ENCODE measurements at places on chromosomes 7 and 10.

GRCh38 chr10:69757553-69758309 is 44.0 kb upstream of the COL13A1 start:
- no peak for DNase-seq

- DNase-seq, result no peak
Measured at GRCh38 chr10:88911851-88912250, 31.8 kb downstream of the STAMBPL1 start.

DNA sequence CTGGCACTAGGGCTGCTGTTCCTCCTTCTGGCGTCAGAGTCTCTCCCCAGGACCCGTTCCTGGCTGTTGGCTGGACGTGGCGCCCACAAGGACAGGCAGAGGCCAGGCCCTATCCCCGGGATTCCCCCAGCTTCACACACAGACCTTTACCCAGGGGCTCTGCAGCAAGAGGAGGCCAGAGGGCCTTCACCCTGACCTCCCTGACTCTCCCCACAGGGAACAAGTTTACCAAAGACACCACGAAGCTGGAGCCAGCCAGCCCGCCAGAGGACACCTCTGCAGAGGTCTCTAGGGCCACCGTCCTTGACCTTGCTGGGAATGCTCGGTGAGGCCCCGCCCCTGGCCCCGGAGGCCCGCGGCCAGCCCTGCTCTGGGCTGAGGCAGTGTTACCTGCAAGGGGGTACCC is 82.2 kb downstream of the GTF2IRD1 start:
- DNase-seq, result no peak

GRCh38 chr7:65233409-65234034 is 140.1 kb upstream of the ZNF92 start:
- no peak for DNase-seq

GRCh38 chr7:29123626-29124190 is 22.6 kb downstream of the CPVL start:
- DNase-seq, result no peak

- DNase-seq, result no peak
Measured at GRCh38 chr7:134907000-134907399, 79.3 kb upstream of the AGBL3 start.

DNA sequence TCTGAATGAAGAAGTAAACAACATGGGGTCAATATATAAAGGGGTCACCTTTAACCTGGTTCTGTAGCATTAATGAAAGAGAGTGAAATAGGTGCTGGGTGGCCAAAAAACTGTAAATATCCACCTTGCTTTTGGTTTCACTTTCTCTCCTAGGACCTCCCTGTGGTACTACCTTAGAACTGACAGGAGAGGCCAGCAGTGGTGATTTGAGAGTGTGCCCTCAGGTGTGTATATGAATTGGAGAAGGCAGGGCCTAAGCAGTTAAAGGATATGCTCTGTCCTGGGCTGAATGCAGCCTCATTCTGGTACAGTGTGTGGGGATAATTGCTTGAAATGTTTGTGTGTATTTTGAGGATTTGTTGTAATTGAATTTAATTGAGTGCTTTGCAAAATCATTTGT is 62.0 kb downstream of the BBS9 start:
- no peak for DNase-seq

GRCh38 chr10:109534193-109534592 is 389.1 kb downstream of the XPNPEP1 start:
- DNase-seq, result no peak

- DNase-seq, result no peak
Measured at GRCh38 chr10:124755581-124755980, 11.4 kb upstream of the FAM53B start.

GRCh38 chr7:21675255-21675654 is 132.4 kb downstream of the DNAH11 start:
- DNase-seq, result no peak

- DNase-seq, result no peak
Measured at GRCh38 chr7:25118048-25118753, 6.9 kb downstream of the CYCS start.

DNA sequence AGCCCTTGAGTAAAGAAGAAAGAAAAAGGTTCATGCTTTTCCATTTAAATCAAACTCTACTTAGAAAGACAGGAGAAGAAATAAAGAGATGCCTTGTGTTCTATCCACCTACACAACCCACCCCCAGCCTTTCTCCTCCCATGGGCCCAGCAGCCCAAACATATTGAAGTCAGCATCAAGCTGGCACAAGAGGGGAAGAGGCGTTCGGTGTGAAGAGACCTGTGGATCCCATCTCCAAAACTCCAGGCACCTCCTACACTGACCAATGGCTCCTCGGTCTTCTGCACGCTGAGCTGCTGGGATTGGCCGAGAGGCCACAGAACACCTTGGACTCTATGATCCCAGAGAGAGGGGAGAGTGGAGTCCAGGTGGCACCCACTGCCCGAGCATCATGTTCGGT is 66.0 kb upstream of the CELF2 start:
- DNase-seq, result no peak

DNA sequence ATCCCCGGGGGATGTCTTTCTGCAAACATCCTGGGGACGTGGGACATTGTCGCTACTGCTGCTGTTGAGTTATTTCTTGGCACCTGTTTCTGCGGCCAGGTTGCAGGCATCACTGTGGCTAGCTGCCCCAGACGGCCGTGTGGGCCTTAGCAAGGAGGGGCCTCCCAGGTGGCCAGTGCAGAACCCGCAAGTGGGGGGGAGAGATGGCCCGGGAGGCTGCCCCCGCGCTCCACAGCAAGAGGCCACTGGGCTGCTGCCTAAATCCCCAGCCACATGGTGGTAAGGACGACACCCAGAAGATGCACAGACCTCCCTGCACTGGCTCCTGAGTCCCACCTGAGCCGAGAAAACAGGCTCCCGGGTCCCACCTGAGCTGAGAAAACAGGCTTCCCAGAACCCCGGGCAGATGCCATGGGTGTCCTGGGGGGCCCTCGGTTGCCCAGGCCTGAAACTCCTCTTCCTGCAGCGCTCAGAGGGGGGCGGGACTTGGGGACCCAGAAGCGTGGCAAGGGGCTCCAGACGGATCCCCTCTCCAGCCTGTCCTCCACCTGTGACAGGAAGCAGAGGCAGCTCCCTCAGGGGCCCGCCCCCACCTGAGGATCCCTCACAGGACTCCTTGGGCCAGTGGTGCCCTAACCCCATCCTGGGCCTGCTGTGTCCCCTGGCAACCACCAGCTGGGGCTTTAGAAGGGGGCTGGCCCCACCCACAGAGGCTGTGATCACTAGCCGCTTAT is 952 bp upstream of the MAFK start:
- no peak for DNase-seq

DNA sequence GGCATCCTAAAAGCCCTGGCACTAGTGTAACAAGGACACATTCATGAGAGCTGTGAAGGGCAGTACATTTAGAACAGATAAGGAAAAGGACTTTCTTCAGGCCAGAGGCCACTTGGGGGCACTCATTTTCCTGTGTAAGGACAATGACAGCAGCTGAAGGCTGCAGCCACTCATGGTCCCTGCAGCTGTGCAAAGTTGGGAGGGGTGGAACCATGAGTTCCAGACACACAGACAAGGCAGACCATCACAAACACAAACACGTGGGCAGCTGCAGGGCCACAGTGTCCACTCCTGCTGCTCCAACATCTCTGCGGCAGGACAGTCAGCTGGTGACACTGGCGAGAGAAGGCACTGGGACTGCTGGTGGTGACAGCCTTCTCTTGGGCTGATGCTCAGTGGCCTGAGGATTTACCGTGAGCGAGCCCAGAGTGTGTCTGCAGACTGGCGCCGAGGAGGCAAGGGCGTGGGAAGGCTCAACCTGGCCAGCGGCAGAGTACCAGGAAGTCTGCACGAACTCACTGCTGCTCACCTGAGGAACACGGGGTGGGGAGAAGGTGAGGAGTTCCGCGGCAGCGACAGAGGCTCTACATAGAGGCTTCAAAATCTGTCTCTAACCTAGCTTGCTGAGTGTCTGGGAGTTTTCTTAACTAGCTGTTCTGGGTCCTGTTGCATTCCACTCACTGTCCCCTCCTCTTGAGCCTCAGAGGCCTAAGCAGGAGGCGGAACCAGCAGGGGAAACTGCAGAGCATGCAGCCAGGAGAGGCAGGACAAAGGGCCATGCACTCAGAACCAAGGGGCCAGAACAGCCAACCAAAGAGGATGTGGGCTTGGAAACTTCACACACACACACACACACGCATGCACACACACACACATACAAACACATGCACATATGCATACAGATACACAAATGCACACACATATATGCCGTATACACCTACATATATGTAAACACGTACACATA is 76.5 kb upstream of the DDC start:
- DNase-seq, result no peak

DNA sequence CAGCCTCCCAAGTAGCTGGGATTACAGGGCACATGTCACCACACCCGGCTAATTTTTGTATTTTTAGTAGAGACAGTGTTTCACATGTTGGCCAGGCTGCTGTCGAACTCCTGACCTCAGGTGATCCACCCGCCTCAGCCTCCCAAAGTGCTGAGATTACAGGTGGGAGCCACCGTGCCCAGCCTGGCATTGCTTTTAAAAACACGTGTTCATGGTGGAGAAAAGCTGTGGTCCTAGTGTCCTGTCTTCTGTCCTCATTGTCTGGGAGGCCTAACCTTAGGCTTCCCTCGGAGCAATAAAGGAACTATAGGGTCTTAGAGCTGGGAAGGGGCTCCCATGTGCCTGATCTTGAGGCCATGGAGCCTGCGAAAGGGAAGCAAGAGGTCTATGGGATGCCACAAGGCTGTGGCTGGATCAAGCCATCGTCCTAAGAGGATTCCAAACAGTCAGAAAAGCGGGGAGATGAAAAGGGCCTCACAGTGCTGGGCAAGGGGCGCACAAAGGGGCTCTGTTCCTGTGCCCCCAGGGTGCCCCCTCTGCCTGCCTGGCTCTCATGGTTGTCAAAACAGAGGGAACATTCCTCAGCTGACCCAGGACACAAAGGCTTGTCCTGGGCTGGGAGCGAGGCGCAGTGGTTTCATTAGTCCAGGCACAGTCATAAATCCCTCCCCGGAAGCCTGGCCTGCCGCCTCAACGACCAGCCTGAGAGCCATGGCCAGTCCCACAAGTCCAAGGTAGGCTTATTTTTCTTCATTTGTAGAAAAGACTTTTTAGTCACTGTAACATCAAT is 106.6 kb upstream of the TNS3 start:
- no peak for DNase-seq

GRCh38 chr10:84214612-84215235 is 10.6 kb downstream of the LRIT2 start:
- no peak for DNase-seq

GRCh38 chr7:47847207-47847606 is 101.1 kb downstream of the PKD1L1 start:
- DNase-seq, result no peak

DNA sequence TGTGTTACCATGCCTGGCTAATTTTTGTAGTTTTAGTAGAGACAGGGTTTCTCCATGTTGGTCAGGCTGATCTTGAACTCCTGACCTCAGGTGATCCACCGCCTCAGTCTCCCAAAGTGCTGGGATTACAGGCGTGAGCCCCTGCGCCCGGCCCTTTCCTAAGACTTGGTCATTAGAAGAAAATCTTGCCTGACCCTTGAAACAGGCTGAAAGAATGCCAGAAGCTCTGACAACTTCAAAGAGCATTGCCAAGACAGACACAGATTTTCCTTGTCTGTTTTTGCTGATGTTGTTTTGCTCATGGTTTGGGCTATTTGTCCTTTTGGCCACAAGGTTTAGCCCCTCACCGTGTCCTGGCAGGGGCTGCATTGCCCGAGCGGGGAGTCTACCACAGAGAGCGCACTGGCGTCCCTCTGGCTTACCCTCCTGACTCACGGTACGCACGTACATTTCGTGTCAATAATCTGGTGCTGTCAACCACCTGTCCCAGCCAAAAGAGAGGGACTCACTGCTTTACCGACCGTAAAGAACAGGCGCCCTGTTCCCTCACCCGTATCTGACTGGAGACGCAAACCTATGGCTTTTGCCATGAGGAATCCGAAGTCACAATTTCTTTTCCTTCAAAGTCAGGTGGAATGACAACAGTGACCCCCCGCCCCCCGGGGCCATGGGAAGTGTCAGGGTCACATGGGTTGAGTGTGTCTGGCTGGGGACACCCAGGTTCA is 10.1 kb upstream of the INPP5A start:
- DNase-seq, result no peak

GRCh38 chr7:95011146-95011928 is 103.9 kb downstream of the PPP1R9A start:
- no peak for DNase-seq

DNA sequence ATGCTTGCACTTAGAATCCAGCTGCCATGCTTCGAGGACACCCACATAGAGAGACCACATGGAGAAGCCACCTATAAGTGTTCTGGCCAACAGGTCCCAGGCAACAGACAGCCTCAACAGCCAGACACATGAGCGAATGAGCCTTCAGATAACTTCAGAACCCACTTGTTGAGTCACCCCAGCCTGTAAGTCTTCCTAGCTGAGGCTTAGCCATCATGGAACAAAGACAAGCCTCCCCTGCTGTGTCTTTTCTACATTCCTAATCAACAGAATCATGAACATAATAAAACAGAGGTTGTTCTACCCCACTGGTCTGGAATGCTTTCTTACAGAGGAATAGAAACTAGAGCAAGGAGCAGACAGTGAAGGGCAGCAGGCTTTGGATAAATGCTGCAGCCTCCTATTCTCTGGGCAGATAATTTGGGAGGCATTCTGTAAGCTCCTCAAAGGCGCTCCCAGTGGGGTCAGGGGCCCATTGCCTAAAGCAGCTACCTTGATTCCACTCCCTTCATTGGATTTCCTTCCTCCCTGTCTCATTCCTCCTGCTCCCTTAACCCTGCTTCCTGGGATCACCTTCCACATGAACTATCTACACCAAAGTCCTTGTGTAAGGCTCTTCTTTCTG is 4.6 kb downstream of the TLL2 start:
- no peak for DNase-seq

DNA sequence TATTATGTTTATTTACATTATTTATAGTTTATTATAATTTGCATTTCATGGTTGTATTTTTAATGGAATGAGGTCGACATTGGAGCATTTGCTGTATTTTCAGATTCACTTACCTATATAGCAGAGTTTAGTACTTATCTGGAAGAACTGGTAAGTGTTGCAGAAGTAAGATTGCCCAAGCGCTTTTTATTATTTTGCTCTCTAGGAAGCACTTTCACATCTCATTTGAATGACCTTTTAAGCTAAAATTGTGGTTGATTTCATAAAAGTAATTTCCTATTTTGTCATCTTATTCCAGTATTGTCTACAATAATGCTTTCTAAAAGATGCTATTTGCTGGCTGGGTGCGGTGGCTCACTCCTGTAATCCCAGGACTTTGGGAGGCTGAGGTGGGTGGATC is 28.6 kb downstream of the SEC61A2 start:
- DNase-seq, result no peak

GRCh38 chr7:39824456-39825200 is 125.4 kb upstream of the CDK13 start:
- DNase-seq, result no peak

GRCh38 chr7:15011289-15011688 is 108.7 kb upstream of the DGKB start:
- no peak for DNase-seq

DNA sequence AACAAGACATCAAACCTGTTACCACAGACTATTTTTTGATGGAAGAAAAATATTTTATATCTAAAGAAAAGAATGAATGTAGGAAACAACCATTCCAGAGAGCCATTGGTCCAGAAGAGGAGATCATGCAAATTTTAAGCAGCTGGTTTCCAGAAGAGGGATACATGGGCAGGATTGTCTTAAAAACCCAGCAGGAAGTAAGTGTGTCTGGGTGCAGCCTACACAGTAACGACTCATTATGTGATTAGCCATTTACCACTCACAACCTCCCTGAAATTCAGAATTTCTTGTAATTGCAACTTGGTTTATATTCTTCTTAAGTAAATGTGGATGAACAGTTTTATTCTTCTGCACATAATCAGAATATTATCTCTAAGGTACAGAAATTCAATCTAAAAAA is 46.2 kb downstream of the NOC3L start:
- no peak for DNase-seq

GRCh38 chr7:73487486-73487885 is 34.6 kb downstream of the BAZ1B start:
- DNase-seq, result no peak

Measured in activated T-helper 1 cell treated with anti-CD3 and anti-CD28 coated beads, Interleukin-2, amount 50 U/mL, for 16 hours (primary cell).